ENCODE measurements at places on chromosomes 7 and 10.

- no peak for DNase-seq
These were observed 61.3 kb downstream of the MICU1 start for GRCh38 chr10:72564596-72564995.

GRCh38 chr7:140367528-140367927 is 30.8 kb downstream of the SLC37A3 start:
- no peak for DNase-seq

DNA sequence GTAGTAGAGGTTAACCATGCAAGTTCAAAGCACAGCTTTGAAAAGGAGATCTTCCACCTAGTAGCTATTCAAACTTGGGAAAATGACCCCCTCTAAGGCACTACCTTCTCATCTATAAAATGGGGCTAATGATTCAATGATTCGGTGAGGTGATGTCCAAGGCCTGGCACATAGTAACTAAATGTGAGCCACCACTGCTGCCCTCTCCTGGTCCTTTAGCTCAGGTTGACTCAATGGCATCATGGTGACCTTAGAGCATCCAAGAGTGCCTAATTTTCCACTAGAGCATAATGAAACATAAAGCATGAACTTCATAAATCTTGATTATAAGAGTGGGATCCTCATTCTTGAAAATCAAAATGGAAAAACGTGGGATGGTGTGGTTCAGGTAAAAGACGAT is 16.3 kb upstream of the PLCE1 start:
- DNase-seq: no peak

DNA sequence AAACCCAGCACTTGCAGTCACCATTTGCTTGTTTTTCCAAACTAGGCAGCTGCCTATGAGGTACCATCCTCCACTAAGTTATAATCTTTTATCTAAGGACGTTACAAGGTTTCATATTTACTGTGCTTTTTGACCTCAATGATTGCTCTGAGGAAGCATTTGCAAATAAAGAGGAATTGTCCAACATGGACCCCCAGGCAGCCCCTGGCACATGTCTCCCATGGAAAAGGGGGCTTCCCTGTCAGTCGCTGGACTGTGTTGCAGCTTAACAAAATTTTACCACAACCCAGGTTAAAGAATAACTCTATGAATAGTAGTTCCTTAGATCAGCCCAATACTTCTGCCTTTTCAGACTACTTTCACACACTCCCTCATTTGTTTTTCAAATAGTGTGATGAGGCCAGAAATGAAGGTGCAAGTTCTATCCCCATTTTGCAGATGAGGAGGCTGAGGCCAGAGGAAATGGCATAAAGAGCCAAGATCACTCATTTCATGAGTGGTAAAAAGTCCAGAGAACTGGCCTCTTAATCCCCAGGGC is 52.8 kb upstream of the ZPBP start:
- DNase-seq: no peak

DNA sequence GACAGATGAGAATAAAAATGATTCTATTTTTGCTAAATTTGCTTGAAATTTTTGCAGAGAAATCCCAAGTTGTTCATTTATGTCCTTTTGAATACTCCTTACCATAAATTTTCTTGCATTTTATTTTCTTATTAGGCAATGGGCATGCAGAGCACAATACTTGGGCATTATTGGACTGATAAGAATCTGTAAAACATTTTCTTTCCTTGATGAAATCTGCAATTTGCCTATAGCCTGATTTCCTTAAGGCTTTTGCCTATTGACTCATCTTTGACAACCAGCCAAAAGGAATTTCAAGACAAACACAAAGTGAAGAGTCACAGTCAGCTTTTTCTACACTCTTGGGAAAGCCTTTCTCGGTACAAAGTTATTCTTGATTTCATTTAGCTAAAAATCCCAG is 30.5 kb upstream of the GNAT3 start:
- DNase-seq: no peak

- no peak for DNase-seq
These were observed 27.3 kb upstream of the SAMD8 start for GRCh38 chr10:75083972-75084833.

DNA sequence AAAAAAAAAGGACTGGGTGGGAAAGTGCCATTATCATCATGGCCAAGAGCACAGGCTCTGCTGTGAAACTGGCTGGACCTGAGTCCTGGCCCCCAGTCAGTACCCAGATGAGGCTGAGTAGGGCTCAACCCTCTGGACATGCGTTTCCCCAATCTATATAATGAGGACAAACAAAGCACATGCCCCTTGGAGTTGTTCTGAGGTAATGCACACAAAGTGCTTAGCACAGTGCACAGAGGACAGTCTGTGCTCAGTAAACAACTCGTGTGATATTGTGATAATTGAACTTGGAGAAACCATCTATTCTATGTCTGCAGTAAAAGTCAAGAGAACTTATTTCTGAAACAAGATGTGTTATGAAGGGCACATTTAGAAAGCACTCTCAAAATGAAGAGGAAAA is 138.8 kb downstream of the KCNMA1 start:
- no peak for DNase-seq

- no peak for DNase-seq
These were observed 25.1 kb upstream of the AOAH start for GRCh38 chr7:36749282-36749960.

- DNase-seq: no peak
These were observed 17.1 kb downstream of the IKZF1 start for GRCh38 chr7:50321487-50322067.

DNA sequence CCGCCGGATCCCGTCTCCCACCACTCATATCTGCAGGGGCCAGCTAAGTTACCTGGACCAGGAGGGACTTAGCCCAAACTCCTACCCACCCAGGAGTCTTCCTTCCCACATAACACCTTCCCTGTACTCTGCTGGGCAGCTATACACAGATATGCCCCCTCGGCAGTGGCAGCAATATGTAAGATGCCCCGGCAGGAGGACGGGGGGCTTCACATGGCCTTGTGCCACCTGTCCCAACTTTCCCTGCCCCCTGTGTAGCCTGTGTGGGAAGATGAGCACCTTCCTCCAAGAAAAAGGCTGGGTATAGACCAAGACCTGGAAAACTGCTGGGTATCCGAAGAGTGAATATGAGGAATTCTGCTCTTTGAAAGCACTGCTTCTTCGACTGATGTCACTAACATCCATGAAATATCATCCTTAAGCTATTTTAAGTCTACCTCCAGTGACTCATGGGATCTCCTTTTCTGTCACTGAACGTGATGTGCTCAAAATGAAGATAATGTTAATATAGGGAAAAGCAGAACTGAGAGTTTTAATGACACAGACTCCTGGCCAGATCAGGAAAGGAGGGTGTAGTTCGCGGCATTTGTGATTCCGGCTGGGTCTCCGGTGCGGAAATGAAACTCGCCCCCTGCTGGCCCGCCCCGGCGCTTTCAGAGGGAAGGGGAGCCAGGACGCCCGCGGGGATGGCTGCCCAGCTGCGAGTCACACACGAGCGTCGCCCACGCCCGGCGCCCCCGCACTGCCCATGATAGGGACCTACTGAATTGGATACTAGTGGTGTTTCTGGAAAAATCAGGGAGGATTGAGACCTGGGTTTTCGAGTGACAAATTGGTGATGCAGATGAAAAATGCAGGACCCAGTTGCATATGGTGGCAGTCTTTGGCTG is 256.9 kb upstream of the NFE2L3 start:
- no peak for DNase-seq

- no peak for DNase-seq
These were observed 5.7 kb downstream of the ANK3 start for GRCh38 chr10:60384011-60384410.

- DNase-seq: no peak
These were observed 163.4 kb downstream of the TMEM26 start for GRCh38 chr10:61289813-61290212.

All from esophagus squamous epithelium (tissue), 5 donors.